ENCODE measurements at places on chromosomes 2 and 18. TPM values are rescaled to one million over a fixed set of nuclear protein-coding genes. Genes with fewer than 3 reads are reported as not detected.

HMSD gene
- 0.03 TPM for polyA plus RNA-seq

GRB14 gene
- polyA plus RNA-seq: 2.1 TPM

CRYBA2 gene
- not detected for polyA plus RNA-seq

ZAP70 gene
- polyA plus RNA-seq: 0.42 TPM

QPCT gene
- 1.0 TPM for polyA plus RNA-seq

MCFD2 gene
- 99.2 TPM for polyA plus RNA-seq

EVX2 gene
- polyA plus RNA-seq: not detected

REG3A gene
- not detected for polyA plus RNA-seq

ALK gene
- polyA plus RNA-seq: 0.03 TPM

DSC1 gene
- polyA plus RNA-seq: not detected

HTR2B gene
- not detected for polyA plus RNA-seq

SLC23A3 gene
- polyA plus RNA-seq: 0.10 TPM

ESPNL gene
- 0.04 TPM for polyA plus RNA-seq

ZNF396 gene
- 0.52 TPM for polyA plus RNA-seq

DTNA gene
- polyA plus RNA-seq: 61.6 TPM

DTNB gene
- polyA plus RNA-seq: 2.4 TPM

MPHOSPH10 gene
- 43.4 TPM for polyA plus RNA-seq

DGUOK gene
- 53.7 TPM for polyA plus RNA-seq

ABHD1 gene
- polyA plus RNA-seq: 4.1 TPM

MYCN gene
- polyA plus RNA-seq: 0.10 TPM

CNGA3 gene
- 0.03 TPM for polyA plus RNA-seq

NDUFV2 gene
- polyA plus RNA-seq: 451 TPM

CYRIA gene
- 4.9 TPM for polyA plus RNA-seq

ARHGEF33 gene
- polyA plus RNA-seq: 0.25 TPM

RAX gene
- not detected for polyA plus RNA-seq

ATAD2B gene
- 2.6 TPM for polyA plus RNA-seq

TCF23 gene
- polyA plus RNA-seq: 0.05 TPM

KLHL14 gene
- polyA plus RNA-seq: not detected

FAM117B gene
- polyA plus RNA-seq: 0.67 TPM

ALLC gene
- not detected for polyA plus RNA-seq

NETO1 gene
- 0.09 TPM for polyA plus RNA-seq

TMEM37 gene
- polyA plus RNA-seq: 0.90 TPM

NIF3L1 gene
- polyA plus RNA-seq: 21.2 TPM

IL36G gene
- not detected for polyA plus RNA-seq

YES1 gene
- polyA plus RNA-seq: 10.7 TPM

DHRS9 gene
- polyA plus RNA-seq: 0.09 TPM

STK17B gene
- polyA plus RNA-seq: 1.3 TPM

ASXL2 gene
- polyA plus RNA-seq: 2.3 TPM

LGALSL gene
- polyA plus RNA-seq: 3.6 TPM

GPATCH11 gene
- 9.1 TPM for polyA plus RNA-seq

IL1A gene
- 0.08 TPM for polyA plus RNA-seq

AKAIN1 gene
- not detected for polyA plus RNA-seq
